Stomach (tissue), 19 donors: ENCODE measurements at places on chromosomes 6 and 20.

GRCh38 chr6:32216998-32217397 lies 6.9 kb downstream of the NOTCH4 start:
- DNase-seq = no peak

- DNase-seq = no peak
These were observed 99.9 kb downstream of the L3MBTL3 start for GRCh38 chr6:130118236-130118635.

- peak; percentile 77 for DNase-seq
These were observed 30.8 kb upstream of the FILIP1 start for GRCh38 chr6:75524322-75524972.

- no peak for DNase-seq
These were observed 244.2 kb upstream of the RIMS1 start for GRCh38 chr6:71642120-71642519.

- DNase-seq = peak; percentile 54
These were observed 71.8 kb downstream of the MTHFD1L start for GRCh38 chr6:150937132-150937906.
